ENCODE measurements at places on chromosomes 1 and 21.
A peak's percentile ranks its signal among the peaks of the same experiment; 100 is the strongest.

DNA sequence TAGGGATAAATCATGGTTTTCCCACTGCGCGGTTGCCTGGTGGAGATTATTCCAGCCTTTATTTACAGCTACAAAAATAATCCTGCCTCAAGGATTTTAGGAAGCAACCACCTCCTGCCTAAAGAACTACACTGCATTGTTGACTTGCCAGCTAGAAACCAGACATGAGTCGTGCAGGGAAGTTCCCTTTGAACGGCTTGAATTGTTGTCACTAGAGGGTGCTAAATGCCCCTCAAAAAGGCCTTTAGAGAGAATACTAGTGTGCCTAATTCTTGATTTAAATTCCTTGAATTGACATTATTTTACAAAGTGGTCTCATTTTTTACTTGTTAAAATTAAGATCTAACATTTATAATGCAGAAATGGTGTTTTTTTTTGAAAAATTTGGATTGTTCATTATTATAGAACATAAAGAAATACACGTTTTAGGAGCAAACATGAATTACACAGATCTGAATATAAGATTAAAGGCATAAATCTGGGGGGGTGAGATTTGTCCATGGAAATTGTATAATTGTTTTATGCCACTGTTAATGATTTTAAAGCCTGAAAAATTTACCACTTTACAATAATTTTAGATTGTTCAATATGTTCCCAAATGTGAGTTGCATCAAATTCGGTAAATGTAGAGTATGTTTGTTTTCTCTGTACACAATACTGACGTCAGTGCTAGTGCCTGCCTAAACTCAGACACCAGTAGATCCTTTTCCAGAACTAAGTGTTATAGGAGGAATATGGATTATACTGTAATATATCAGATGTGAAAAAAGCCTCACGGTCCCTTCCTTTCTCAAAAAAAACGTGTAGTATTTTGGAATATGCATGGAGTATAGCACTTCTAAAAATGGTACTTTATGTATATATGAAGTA is 7.6 kb upstream of the ERG start:
- peak; percentile 82 for DNase-seq

DNA sequence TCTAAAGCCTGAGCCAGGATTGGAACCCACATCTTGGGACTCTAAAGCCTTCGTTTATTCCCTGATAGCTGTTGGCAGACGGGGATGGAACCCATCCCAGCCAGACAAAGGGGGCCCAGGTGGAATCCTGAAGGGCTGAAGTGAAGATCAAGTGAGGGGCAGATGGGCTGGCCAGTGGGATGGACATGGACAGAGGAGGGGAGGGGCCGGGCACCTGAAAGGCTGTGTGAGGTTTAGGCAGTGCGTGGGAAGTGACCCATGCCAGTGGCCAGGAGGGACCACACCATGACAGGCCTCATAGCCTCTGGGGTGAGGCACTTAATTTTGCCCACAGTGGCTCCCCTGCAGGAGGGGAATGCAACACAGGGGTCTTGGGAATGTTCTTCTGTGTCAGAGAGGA is 44.6 kb upstream of the DMRTB1 start:
- no peak for DNase-seq

GRCh38 chr1:85463731-85464496 is 1.0 kb downstream of the DDAH1 start:
- DNase-seq: no peak

DNA sequence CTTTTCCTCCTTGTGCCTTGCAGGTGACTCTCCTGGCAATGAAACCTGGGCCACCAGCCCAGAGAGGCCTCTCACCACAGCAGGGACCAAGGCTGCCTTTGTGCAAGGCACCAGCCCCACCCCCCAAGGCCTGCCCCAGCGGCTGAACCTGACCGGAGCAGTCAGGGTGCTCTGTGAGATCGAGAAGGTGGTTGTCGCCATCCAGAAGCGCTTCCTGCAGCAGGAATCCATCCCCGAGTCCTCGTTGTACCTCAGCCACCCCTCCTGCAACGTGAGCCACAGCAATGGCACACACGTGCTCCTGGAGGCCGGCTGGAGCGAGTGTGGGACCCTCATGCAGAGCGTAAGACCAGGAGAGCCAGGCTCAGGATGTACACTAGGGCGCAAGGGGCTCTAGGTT is 51.7 kb downstream of the UMODL1 start:
- DNase-seq: no peak

- DNase-seq: peak; percentile 44
Observed at GRCh38 chr1:84998642-84999280, 1.8 kb upstream of the MCOLN2 start.

GRCh38 chr1:6417961-6418667 is 1.6 kb downstream of the HES2 start:
- DNase-seq: no peak

- no peak for DNase-seq
Observed at GRCh38 chr1:78640462-78640861, 9.2 kb upstream of the IFI44 start.

- peak; percentile 81 for DNase-seq
Observed at GRCh38 chr21:25509862-25510261, 97.4 kb downstream of the MRPL39 start.

GRCh38 chr1:84892705-84893618 is at the start of gene LPAR3:
LPAR3 (minus strand) TSS chr1:84893206; CDS start chr1:84866120, 27,086 bp downstream.
- DNase-seq: no peak

- DNase-seq: no peak
Observed at GRCh38 chr21:40850071-40850470, 3.1 kb upstream of the DSCAM start.
